ENCODE measurements at places on chromosomes 3 and 15.

GRCh38 chr3:169179722-169180121 is 483.8 kb downstream of the MECOM start:
- no peak for DNase-seq

- DNase-seq, result peak; percentile 73
Measured at GRCh38 chr3:24185738-24186384, 240.8 kb downstream of the NR1D2 start.

DNA sequence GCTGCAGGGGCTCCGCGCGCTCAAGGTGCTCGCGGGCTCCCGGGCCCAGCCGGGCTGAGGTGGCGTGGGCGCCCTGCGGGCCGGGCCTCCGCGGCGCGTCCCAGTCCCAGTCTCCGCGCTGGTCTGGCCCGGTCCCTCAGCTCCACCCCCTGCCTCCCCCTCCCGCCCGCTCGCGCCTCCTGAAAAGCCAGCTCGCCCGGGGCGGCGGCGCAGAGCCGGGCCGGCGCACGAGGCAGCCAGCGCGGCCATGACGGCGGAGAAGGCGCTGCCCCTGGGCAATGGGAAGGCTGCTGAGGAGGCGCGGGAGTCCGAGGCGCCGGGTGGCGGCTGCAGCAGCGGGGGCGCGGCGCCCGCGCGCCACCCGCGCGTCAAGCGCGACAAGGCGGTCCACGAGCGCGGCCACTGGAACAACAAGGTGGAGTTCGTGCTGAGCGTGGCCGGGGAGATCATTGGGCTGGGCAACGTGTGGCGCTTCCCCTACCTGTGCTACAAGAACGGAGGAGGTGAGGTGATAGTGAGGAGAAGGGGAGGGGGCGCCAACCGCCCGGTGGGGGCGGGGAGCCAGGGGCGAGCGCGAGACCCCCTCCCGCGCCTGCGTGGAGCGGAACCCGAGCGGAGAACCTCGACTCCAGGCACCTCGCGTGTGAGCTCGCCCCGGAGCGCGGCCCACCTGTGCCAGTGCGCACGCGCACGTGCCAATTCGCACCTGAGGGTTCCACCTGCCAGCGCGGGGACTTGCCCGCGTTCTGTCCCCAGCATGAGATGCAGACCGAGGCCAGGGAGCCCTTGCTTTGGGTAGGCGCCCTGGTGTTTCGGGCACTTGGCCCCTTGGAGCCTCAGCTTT is at the start of gene SLC6A11:
SLC6A11 (plus strand) TSS at position 210 of the 844 bp plus-strand sequence; CDS start at position 248, 38 bp downstream.
- no peak for DNase-seq

GRCh38 chr15:43509660-43510199 is 7.7 kb upstream of the MAP1A start:
- DNase-seq, result no peak

- no peak for DNase-seq
Measured at GRCh38 chr3:107847791-107848190, 243.0 kb downstream of the CD47 start.

Measured in NCI-H524 treated with DMSO at 0.1 percent for 48 hours (cell line).